ENCODE measurements at places on chromosomes 3 and 15.

DNA sequence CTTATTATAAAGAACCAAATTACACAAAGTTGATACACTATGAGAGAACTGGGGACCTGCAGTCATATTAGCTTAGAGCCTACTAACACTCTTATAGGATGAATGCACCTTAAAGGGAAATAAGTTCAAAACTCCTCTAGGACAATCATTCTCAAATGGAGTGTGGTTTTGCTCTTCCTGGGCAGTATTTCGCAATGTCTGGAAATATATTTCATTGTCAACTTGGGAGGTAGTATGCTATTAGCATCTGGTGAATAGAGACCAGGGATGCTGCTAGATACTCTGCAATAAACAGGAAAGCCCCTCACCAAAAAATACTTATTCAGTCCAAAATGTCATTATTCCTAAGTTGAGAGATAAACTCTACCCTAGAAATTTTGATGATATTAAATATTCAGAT lies 451.4 kb upstream of the ARPP21 start:
- no peak for DNase-seq

DNA sequence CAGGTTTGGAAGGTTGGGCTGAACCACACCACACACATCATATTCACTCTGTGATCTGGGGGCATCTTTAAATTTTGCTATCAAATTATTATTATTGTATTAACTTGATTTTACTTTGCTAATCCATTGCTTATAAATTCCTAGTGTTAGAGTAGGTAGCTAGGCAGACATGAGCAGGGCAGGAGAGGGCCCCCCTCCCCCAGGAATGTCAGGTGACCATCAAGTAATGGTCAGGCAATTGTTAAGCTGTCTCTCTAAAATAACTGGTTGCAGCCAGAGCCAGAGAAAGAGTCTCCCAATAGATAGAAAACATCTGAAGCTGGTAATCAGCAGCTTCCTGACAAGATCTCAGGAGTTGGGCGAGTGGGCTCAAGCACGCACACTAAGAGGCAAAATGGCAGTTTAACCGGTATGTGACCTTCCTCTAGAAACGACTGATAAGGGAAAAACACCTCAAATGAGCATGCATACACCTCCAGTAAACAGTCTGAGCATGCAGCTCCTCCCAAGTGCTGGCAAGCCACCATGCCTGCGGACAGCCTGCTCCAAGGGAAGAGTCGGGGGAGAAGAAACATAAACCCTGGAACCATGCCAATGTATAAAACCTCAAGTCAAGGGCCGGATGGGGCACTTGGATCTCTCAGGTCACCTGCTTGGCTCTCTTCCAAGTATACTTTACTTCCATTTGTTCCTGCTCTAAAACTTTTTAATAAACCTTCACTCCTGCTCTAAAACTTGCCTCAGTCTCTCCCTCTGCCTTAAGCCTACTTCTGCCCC lies 3.1 kb upstream of the CXCR6 start:
- DNase-seq, result no peak

DNA sequence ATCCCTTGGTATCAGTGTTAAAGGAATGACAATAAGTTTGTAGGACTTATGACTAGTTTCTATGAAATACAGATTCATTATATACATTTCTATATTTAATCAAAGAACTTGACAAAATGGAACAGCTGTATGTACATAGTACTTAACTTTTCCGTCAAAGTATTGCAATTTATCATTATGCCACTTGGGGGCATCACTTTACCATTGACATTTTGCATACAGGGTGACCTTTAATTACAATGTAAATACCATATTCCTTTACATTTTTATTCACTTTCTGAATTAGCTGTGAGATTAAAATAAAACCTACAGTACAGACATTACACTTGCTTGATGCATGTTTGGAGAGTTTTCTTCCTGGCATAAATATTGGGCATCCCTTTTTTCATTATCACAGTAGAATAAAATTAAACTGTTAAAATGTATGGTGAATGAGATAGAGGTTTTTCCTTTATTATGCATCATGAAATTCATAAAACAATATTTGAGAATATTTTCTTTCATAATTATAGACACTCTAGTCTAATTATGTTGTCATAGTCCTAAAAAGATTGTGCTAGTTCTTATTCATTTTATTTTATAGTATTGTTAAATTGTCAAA lies 6.9 kb downstream of the NEK11 start:
- DNase-seq, result no peak

- no peak for DNase-seq
These were observed 632.7 kb downstream of the NTRK3 start for GRCh38 chr15:87623832-87624231.

- DNase-seq, result no peak
These were observed 282.3 kb downstream of the SLC9A9 start for GRCh38 chr3:143565951-143566350.

DNA sequence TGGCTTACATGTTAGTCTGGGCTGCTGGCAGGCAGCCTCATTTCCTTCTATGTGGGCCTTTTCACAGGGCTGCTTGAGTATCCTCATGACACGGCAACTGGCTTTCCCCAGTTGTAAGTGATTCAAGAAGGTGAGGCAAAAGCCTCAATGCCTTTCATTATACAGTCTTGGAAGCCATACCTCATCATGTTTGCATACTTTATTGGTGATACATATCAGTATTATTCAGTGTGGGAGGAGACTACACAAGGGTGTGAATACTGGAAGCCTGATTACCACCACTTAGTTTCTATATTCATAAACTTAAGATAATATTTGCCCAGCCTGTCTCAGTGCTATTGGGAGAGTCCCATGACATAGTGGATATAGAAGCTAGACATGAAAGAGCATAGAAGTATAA lies 346.8 kb downstream of the SOX2 start:
- no peak for DNase-seq

DNA sequence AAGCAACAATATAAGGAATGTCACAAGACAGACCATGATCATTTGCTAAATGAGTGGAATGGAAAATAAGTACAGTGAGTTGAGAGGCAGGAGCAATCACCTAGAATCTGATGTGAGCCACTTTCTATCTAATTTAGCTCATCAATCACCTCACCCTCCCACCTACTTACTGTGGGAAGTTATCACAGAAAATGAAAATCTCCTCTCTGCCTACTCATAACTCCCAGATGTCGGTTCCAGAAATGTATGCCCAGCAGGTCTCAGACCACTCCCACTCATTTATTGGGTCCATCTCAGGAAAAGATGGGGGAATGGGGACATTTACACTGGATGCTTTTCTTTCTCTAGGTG lies 270.9 kb downstream of the FHIT start:
- DNase-seq, result no peak

GRCh38 chr3:35200056-35200455 lies 439.3 kb upstream of the ARPP21 start:
- DNase-seq, result no peak

DNA sequence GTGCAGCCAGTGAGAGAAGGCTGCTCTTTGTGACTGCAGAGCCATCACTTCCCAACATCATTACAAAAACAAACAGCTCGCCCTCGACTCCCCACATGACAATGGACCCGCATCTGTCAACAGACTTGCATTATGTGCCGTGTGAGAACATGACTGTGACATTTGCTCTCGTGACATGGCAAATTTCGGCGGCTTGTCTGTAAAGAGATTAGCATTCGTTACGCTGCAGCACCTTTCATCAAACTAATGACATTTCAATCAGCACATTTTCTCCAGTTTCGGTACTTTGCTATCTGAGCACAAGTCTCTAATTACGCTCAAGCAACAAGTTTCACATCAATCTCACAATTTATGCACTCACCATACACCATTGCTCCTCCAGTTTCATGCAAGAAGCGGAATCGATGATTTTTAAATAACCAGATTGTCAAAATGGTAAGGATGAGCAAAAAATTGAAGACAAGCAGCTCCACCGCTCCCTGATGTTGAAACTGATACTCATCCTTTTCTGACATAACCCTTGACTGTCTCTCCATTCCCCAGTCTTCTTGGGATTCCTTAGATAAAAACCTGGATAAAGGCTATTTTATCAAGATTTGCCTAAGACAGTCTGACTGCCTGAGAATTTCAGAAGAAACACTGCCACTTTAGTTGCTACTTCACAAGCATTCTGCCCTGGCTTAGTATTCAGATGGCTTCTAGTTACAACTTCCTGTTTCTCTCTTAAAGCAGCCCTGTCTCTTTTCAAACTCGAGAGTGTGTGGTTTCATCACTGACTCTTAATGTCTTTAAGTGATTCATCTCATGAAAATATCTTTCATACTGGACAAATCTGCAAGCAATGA lies at the start of gene SLC9A9:
Gene SLC9A9 (minus strand): TSS at position 682 of the 845 bp plus-strand sequence. CDS start 146 bp downstream, at position 536.
- no peak for DNase-seq

DNA sequence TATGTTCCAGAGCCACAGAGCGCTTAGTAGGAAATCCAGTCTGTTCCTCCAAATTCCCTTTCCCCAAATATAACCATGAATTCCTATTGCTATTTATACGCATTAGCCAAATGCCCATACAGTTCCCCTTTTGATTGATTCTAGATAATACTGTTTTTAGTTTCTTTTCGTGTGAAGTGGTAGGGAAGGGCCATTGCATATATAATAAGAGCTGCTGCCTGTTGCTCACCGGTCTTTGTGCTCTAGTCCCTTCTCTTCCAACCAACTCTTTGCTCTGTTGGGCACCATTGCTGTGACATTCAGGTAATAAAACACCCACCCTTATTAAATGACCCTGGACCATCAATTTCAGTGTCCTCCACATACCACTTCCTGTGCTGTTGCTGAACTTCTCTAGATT lies 379.9 kb upstream of the KCNMB2 start:
- DNase-seq, result no peak

GRCh38 chr15:73560501-73561117 lies 72.6 kb downstream of the NPTN start:
- peak; percentile 12 for DNase-seq

DNA sequence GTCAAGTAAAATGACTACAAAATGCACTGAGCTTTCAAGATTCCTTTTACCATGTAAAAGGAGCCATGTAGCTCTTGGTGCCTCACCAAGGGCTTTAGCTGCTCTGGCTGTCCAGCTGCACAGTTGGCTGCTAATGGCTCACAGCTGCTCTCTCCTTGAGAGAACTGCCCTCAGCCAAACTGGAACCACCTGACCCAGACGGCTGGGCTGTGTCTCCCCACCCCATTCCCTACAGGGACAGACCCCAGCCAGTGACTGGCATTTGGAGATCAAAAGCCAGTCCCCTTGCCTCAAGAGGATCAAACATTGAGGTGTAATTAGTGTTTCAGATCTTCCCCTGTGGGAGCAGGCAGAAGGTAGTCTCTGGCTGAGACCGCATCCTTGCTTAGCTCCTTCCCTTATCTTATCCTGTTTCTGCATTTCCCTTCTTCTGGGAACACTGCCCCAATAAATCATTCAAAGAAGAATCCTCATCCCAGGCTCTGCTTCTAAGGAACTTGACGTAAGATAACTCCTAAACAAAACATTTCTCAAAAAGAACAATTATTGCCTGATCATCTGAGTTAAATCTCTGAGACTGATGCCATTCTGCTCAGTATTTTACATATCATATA lies 28.6 kb upstream of the UBE2E2 start:
- no peak for DNase-seq

- no peak for DNase-seq
These were observed 136.9 kb downstream of the SATB1 start for GRCh38 chr3:18288243-18288642.

DNA sequence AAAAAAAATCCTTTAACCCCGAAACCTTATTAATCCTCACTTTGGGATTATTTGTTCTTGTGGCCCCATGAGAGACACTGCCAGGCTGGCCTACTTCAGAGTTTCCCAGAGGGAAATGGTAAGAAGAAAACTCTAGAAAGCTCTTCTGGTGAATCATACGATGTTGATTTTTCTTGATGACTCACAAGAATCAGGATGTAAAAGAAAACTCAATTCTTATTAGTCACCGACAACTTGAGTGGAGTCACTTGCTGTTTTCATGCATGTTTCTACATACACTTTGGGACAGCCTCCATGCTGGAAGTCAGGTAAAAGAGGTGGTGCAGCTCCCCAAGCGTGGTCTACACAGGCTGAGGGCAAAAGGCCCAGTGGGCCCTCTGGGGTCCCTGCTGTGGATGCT lies 42.8 kb downstream of the MYO5C start:
- no peak for DNase-seq

- DNase-seq, result no peak
These were observed 7.5 kb downstream of the PTX3 start for GRCh38 chr3:157443905-157444796.
